Lower leg skin (tissue), 4 donors: ENCODE measurements at places on chromosomes 1 and 21. TPM values are rescaled to one million over a fixed set of nuclear protein-coding genes. Genes with fewer than 3 reads are reported as not detected.

GRCh38 chr1:40628903-40629292 is 36.6 kb downstream of the RIMS3 start:
- no peak for DNase-seq

The PLA2G2D gene
- not detected for total RNA-seq

DNA sequence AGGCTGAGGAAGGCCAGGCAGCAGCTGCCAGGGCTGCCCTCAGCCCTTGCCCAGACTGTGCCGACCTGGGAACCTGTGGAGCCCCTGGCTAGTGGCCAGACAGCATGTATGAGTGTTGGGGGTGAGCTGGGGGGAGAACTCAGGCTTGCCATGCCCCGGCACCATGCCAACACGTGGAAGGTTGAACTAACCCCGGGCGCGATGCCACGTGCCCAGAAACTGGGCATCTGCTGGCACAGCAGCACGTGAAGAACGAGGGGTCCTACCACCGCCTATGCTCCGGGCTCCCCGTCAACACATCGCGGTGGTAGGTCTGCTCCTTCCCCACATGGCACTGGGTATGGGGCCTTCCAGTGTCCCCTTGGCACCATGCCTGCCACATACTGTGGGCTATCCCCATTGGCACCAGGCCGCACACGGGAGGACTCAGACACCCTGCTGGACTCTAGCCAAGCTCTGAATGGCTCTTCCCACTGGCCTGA is 68.7 kb downstream of the CASZ1 start:
- DNase-seq, result no peak

DNA sequence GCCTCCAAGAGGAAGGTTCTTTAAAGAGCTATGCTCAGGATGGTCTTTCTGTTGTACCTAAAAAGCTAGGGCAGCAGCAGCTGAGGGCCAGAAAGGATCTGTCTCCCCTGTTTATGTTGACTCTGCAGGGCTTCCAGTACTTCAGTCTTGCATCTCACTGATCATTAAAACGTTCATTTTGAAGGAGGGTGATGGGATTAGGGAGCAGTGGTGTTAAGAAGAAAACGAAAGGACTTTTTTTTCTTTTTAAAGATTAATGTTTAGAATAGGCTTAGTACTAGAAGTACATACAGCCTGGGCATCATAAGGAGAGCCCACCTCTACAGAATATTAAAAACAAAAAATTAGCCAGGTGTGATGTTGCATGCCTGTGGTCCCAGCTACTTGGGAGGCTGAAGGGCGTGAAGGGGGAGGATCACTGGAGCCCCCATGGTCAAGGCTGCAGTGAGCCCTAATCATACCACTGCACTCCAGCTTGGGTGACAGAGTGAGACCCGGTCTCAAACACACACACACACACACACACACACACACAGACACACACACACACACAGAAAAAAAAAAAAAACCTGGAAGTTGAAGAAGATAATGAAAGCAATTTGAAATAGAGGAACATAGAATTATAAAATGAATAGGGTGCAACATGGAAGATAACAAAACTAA is 2.9 kb downstream of the CR1L start:
- DNase-seq, result no peak

GRCh38 chr1:53057127-53057526 is 4.9 kb upstream of the PODN start:
- DNase-seq, result no peak
